ENCODE measurements at places on chromosomes 6 and 20. TPM values are rescaled to one million over a fixed set of nuclear protein-coding genes. Genes with fewer than 3 reads are reported as not detected.

Gene PRR18
- not detected for total RNA-seq

Gene TRIM31
- total RNA-seq: not detected

Gene PREX1
- 0.08 TPM for total RNA-seq

Gene SLC22A3
- 2.5 TPM for total RNA-seq

Gene ULBP3
- 4.6 TPM for total RNA-seq

Gene PLEKHG1
- total RNA-seq: 0.84 TPM

Gene SMLR1
- total RNA-seq: not detected

Gene RNF39
- total RNA-seq: 7.2 TPM

Gene HSPA1B
- total RNA-seq: 76.1 TPM

Gene QRSL1
- total RNA-seq: 9.1 TPM

Gene TAAR6
- not detected for total RNA-seq

Gene PACSIN1
- total RNA-seq: not detected

Gene CTCFL
- total RNA-seq: not detected

Gene CLVS2
- total RNA-seq: not detected

Gene LIME1
- total RNA-seq: 7.3 TPM

Gene OTOR
- total RNA-seq: not detected

Gene AIF1
- total RNA-seq: not detected

Gene NT5E
- 108 TPM for total RNA-seq

Gene APMAP
- total RNA-seq: 83.0 TPM

Gene ADAT2
- total RNA-seq: 9.2 TPM

Gene SRXN1
- 92.3 TPM for total RNA-seq

Gene NECAB3
- 10.9 TPM for total RNA-seq

Gene NFATC2
- not detected for total RNA-seq

Gene RAET1L
- total RNA-seq: 1.1 TPM

Gene CHRNA4
- not detected for total RNA-seq

Gene OPN5
- not detected for total RNA-seq

Gene PRSS35
- total RNA-seq: not detected

Gene DNMT3B
- 4.7 TPM for total RNA-seq

Gene SLC25A27
- 4.4 TPM for total RNA-seq

Gene FOXC1
- total RNA-seq: 3.5 TPM

Gene ELOVL2
- not detected for total RNA-seq

Gene PPIL4
- 15.7 TPM for total RNA-seq

Gene VSX1
- total RNA-seq: not detected

Gene ELOVL4
- 7.0 TPM for total RNA-seq

Gene LRP11
- total RNA-seq: 129 TPM

Gene OR2J3
- total RNA-seq: not detected

Gene GGTLC1
- total RNA-seq: not detected

Gene POLR1C
- 31.3 TPM for total RNA-seq

Gene SLC35D3
- not detected for total RNA-seq

Gene KHDC1
- total RNA-seq: 2.2 TPM

Gene OOEP
- total RNA-seq: 0.11 TPM

Gene WDR46
- 78.1 TPM for total RNA-seq

Gene DACT2
- 0.16 TPM for total RNA-seq

Gene MAFB
- 0.65 TPM for total RNA-seq

Gene MBOAT1
- total RNA-seq: 7.6 TPM

Gene SLC26A8
- not detected for total RNA-seq

Gene PGK2
- total RNA-seq: not detected

Gene GNAS-AS1
- 0.62 TPM for total RNA-seq

All from hair follicular keratinocyte (primary cell).